ENCODE measurements at places on chromosomes 5 and 9.
A peak's percentile ranks its signal among the peaks of the same experiment; 100 is the strongest.

DNA sequence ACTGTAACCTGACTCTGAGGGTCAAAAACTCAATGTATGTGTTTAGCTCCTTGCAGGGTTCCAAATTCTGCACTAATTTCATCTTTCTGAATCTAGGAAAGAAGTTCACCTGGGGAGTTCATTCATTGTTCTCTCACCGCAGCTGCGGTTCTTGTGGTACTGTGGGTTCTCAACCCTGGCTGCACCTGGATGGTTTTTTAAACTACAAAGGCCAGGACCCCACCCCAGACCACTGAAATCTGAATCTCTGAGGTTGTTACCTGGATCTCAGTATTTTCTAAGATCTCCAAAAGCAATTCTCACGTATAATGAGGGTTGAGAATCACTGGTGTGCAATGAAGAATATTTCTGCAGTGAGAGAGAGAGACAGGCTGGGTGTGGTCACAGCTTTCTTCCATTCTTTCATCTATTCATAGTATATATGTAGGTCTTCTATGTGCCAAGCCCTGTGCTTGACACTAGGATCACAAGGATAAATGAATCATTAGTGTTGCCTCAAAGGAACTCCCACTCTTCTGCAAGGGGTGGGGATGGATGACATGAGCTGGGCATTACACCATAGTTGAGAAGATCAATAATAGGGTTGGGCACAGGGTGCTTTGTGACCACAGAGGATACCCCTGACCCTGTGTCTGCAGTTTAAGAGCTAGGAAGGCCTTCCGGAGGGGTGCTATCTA lies 109.8 kb downstream of the GALNT10 start:
- peak; percentile 79 for DNase-seq

GRCh38 chr9:81656871-81657337 lies 32.4 kb downstream of the TLE1 start:
- DNase-seq, result no peak

DNA sequence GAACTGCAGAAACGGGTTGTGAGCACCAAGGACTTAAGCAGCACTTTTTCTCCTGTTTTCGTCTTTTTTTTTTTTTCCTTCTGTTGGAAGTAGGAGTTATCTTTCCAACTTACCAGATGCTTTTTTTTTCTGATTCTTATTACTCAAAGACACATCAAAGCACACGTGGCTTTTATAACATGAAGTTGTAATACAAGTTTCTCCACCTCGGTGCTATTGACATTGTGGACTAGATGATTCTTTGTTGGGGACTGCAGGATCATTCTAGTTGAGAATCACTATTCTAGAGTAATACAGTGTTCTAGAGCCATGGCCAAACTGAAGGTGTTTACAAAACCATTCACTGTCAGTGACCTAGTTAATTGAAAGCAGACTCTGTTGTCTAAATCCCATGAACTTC lies 51.5 kb downstream of the MYO10 start:
- no peak for DNase-seq

- no peak for DNase-seq
Measured at GRCh38 chr5:153823036-153823435, 215.7 kb downstream of the FAM114A2 start.

GRCh38 chr5:93249651-93250289 lies 331.2 kb downstream of the NR2F1-AS1 start:
- DNase-seq, result no peak

- DNase-seq, result no peak
Measured at GRCh38 chr9:18379073-18379811, 94.7 kb upstream of the ADAMTSL1 start.

GRCh38 chr9:123377211-123377971 lies 21.4 kb downstream of the CRB2 start:
- no peak for DNase-seq

DNA sequence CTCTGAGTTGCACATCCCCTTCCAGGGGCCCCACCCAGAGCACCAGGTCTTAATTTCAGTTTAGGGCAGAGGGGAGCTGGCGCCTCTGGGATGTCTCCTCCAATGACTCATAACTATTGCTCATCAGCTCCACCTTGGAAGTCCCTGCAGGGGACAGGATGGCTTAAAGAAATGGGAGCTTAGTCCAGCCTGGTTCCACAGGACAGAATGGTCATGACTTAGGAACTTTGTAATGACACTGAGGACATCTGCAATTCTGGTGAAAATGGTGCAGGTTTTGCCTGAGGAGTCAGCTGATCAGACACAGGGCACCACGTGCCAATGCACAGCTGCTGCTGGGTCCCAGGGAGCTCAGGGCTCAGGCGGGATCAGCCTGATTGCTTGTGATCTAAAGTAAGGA lies 16.4 kb upstream of the PPP1R26 start:
- no peak for DNase-seq

- no peak for DNase-seq
Measured at GRCh38 chr9:34145165-34145564, 18.7 kb upstream of the DCAF12 start.

- no peak for DNase-seq
Measured at GRCh38 chr9:106769331-106769730, 93.6 kb upstream of the ZNF462 start.

DNA sequence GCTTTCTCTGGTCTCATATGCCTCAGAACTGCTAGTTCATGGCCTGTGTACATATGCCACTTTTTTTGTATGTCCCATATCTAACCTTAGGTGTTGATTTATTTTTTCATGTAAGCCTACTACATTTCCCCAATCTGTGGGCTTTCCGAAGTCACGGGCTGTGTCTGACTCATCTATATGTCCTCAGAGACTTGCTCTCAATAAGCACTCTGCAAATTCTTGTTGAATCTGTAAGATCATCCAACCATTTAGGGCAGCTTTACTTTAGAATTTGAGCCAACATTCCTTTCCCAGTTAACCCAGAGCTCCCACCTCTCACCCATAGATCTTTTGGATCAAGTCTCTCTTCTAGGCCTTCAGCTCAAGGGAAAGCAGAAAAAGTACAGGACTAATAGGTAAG lies 263.4 kb downstream of the SEC61B start:
- no peak for DNase-seq

DNA sequence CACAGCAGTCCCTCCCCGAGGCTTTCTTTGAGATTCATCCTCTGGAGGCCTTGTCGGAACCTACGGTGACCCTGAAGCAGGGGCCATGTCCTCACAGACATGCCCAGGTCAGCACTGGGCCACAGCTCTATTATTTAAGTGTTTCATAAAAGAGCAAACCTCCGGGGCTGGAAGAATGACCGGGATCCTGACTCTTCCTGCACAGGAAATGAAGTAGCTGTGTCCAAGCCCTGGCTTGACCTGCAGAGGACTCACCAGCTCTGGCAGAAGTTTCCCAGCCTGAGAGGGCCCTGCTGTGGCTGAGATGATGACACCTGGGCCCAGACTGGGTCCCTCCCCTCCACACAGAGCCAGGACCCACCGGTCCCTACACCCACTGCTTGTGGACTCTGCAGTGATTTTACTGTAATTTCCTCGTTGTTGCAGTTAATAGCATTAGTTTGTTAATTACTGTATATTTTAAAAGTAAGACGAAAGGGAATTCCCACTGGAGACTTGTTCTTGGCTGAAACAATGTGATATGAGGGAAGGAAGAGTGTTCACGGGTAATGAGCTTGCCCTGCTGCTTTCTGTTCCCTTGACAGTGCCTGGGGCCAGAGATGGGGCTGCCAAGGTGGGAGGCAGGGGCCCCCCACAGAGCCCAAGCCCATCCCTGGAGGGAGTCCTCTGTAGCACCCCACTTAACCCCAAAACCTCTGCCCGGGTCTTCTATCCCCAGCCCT lies 72.2 kb downstream of the PCDH1 start:
- DNase-seq, result no peak

GRCh38 chr5:15799014-15799413 lies 299.0 kb downstream of the FBXL7 start:
- no peak for DNase-seq

GRCh38 chr5:173594061-173594460 lies 22.4 kb downstream of the BOD1 start:
- no peak for DNase-seq

GRCh38 chr9:677461-678097 lies 163.9 kb upstream of the DMRT1 start:
- DNase-seq, result no peak

- DNase-seq, result no peak
Measured at GRCh38 chr9:130157079-130157478, 15.1 kb upstream of the NCS1 start.

DNA sequence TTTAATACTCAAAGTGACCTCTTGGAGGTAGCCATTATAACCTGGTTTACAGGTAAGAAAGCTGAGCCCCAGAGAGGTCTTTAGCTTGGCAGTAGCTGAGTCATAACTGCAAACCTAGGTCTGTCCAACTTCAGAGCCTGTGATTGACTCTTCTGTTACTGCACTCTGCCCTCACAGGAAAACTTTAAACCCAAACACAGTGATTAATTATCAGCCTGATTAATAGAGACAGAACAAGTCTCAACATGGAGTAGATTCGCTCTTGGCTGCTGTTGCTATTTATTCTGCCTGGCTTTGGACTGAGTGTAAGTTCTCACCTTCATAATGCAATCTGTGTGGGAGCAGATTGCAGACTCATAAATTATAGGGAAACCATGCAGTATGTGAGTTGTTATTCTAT lies 27.4 kb upstream of the TXN start:
- DNase-seq, result no peak

- DNase-seq, result no peak
Measured at GRCh38 chr9:69380811-69381210, 55.8 kb downstream of the ENTREP1 start.

DNA sequence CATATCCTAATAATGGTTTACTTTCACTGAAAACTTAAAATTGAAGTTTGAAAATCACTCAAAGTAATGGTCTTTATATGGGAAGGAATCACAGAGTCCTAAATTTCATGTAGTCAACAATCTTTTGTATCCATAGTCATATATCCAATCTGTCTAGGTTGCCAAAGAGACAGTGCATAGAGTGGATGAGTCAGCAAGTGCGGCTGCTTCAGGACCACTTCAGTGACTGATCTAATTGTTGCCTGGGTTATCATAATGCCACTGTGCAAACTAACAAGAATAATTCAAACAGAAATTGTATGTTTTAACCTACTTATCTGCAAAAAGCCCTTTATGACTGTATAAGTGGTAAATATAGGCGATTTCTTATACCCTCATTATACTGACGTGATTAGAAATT lies 211.3 kb upstream of the PRR16 start:
- DNase-seq, result no peak

DNA sequence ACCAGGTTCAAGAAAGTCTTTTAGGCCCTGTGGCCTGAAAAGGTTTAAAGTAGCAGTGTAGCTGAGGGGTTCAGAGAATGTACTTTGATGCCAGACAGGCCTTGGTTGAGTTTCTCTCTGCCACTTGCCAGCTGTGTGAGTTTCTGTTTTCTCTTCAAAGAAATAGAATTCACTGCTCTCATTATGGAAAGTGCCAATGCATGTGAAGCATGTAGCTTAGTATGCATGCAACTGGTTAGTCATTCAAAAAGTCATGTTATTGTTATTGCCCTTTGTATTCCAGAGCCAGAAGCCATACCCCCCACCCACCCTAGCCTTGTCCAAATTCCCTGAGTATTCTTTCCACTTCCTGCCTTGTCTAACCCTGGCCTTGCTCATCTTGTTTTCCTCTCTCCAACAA lies 101.7 kb downstream of the ADRB2 start:
- no peak for DNase-seq

DNA sequence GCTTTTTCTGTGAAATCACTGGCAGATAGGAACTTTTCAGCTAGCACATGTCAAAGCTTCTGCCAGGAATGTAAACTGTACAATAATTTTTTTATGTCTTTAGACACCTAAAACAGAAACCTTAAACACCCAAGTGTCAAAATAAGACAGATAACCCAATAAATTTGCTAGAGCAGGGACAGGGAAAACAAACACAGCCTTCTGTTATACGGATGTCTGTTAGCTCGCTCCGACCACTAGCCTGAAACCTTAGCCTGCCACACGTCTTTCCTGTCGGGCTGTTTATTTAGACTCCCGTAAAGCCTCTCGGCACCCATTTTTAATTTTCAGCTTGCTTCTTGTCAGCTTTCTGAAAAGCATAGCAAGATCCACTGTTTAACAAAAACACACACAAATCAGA lies 355.4 kb upstream of the SLC24A2 start:
- no peak for DNase-seq

- DNase-seq, result peak; percentile 42
Measured at GRCh38 chr5:671459-672328, 21.5 kb downstream of the TPPP start.

GRCh38 chr9:90299968-90300367 lies 342.7 kb downstream of the DIRAS2 start:
- no peak for DNase-seq

DNA sequence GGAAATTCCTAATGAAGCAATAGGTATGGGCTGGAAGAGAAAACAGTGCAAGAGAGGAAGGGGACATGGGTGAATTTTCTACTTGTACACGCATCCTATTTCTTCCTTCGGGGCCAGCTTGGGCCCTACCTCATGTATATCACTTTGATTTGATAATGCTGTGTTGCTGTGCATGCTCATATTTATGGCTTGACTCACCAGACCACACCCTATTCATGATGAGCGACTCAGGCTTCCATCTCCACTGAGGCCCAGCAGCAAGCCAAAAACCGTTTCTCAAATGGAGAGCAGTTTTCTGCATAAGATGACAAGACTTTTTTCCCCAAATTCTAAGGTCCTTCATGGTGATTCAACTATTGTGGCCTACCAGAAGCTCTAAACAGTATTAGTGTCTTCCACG lies 2039.1 kb upstream of the CDH9 start:
- DNase-seq, result no peak

GRCh38 chr5:172905346-172906140 lies 53.7 kb upstream of the RPL26L1 start:
- no peak for DNase-seq

DNA sequence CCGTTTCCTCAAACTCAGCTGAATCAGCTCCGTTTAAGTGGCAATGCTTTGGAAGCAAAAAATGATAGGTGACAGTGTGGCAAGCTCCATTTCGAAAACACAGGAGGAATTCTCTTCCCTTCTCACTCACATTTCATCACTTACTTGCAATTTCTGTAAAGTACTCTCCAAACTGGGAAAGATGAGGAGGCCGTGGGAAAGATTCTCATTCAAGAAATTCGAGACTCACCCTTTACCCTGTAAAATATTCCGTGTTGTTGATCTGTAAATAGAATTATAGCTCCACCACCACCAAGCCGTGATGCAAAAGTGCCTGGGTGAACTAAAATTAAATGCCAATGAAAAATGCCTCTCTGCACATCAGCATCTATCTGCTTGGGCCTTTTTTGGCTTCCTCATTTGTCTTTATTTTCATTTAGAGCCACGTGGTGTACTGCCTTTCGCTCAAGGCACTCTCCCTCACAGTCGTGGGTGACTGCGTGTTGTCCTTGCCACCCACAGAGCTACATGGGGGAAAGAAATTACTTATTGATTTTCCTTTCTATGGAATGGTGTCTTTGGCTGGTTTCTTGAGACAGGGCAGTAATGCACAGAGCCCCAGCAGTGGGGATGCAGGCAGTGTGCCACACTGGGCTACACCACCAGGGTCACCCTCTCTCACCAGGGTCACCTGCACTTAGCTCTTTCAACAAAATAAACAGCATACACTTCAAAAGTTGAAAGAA lies 289.3 kb upstream of the TAS2R1 start:
- DNase-seq, result no peak

GRCh38 chr9:102456562-102456961 lies 538.6 kb upstream of the CYLC2 start:
- no peak for DNase-seq

- no peak for DNase-seq
Measured at GRCh38 chr9:91354881-91355280, 6.8 kb downstream of the AUH start.
